Epithelial cell of umbilical artery (primary cell): ENCODE measurements at places on chromosomes 2 and 18. TPM values are rescaled to one million over a fixed set of nuclear protein-coding genes. Genes with fewer than 3 reads are reported as not detected.

RTP5 gene
- not detected in 2 replicates for total RNA-seq

CCDC85A gene
- total RNA-seq = 20.5 and 24.5 TPM in 2 replicates

TMEM17 gene
- total RNA-seq = 1.3 and 1.4 TPM in 2 replicates

KHK gene
- total RNA-seq = 1.3 and 5.2 TPM in 2 replicates

ELOA2 gene
- total RNA-seq = not detected in 2 replicates

HJURP gene
- total RNA-seq = 23.1 and 26.0 TPM in 2 replicates

CCDC141 gene
- total RNA-seq = under 0.01 and 0.15 TPM in 2 replicates

POTEJ gene
- not detected in 2 replicates for total RNA-seq

PMAIP1 gene
- 21.4 and 27.2 TPM in 2 replicates for total RNA-seq

CRYGC gene
- not detected in 2 replicates for total RNA-seq

SERPINB3 gene
- total RNA-seq = not detected in 2 replicates

CCDC74B gene
- 0.65 and 2.7 TPM in 2 replicates for total RNA-seq

GALNT14 gene
- total RNA-seq = 1.4 and 2.6 TPM in 2 replicates

PAX3 gene
- total RNA-seq = not detected in 2 replicates

VIT gene
- 0.76 and 1.3 TPM in 2 replicates for total RNA-seq

CAPN10 gene
- total RNA-seq = 20.1 and 23.7 TPM in 2 replicates

ALKAL2 gene
- total RNA-seq = not detected in 2 replicates

DOK6 gene
- under 0.01 TPM in 1 of 2 replicates, not detected in the other for total RNA-seq

TFCP2L1 gene
- under 0.01 TPM in 1 of 2 replicates, not detected in the other for total RNA-seq

TET3 gene
- 3.2 and 3.5 TPM in 2 replicates for total RNA-seq

CTIF gene
- 11.0 and 12.3 TPM in 2 replicates for total RNA-seq

ANKRD30B gene
- total RNA-seq = not detected in 2 replicates

DSG1 gene
- total RNA-seq = not detected in 2 replicates

NT5DC4 gene
- not detected in 2 replicates for total RNA-seq

ALPG gene
- total RNA-seq = not detected in 2 replicates

PROM2 gene
- total RNA-seq = 0.30 and 0.65 TPM in 2 replicates

PTPRN gene
- under 0.01 and 1.5 TPM in 2 replicates for total RNA-seq

REG3G gene
- not detected in 2 replicates for total RNA-seq
